ENCODE measurements at places on chromosomes 5 and 9. TPM values are rescaled to one million over a fixed set of nuclear protein-coding genes. Genes with fewer than 3 reads are reported as not detected.
A peak's percentile ranks its signal among the peaks of the same experiment; 100 is the strongest.

- H3K4me1 ChIP-seq: no peaks in the 10 kb centered on the region
- H3K4me3 ChIP-seq: no peak overlapping the region
- no peaks in the 10 kb centered on the region for H3K36me3 ChIP-seq
- no peaks in the 10 kb centered on the region for H3K27me3 ChIP-seq
These were observed 12.0 kb upstream of the ACSL6 start for GRCh38 chr5:132023258-132024116.

GRCh38 chr9:4119778-4120554 lies 179.9 kb downstream of the GLIS3 start:
- no peak overlapping the region for H3K27ac ChIP-seq
- H3K4me1 ChIP-seq: no peaks in the 10 kb centered on the region
- H3K36me3 ChIP-seq: no peaks in the 10 kb centered on the region
- no peak for DNase-seq
- no peak overlapping the region for H3K4me3 ChIP-seq
- H3K27me3 ChIP-seq: no peaks in the 10 kb centered on the region

- no peaks in the 10 kb centered on the region for H3K27me3 ChIP-seq
- no peak overlapping the region for H3K4me3 ChIP-seq
- no peaks in the 10 kb centered on the region for H3K36me3 ChIP-seq
These were observed 103.6 kb downstream of the LURAP1L start for GRCh38 chr9:12878351-12878978.

GRCh38 chr9:90953805-90954204 lies 152.2 kb downstream of the SYK start:
- no peak overlapping the region for H3K4me3 ChIP-seq
- no peaks in the 10 kb centered on the region for H3K4me1 ChIP-seq
- H3K27ac ChIP-seq: no peak overlapping the region
- no peaks in the 10 kb centered on the region for H3K27me3 ChIP-seq

GRCh38 chr5:56815658-56816545 lies 553 bp downstream of the MAP3K1 start:
- no peaks in the 10 kb centered on the region for H3K36me3 ChIP-seq
- H3K27me3 ChIP-seq: no peaks in the 10 kb centered on the region
- H3K27ac ChIP-seq: peak overlapping the region; percentile 90
- peaks cover 24% of the 10 kb centered on the region for H3K4me1 ChIP-seq
- peak; percentile 41 for DNase-seq

DNA sequence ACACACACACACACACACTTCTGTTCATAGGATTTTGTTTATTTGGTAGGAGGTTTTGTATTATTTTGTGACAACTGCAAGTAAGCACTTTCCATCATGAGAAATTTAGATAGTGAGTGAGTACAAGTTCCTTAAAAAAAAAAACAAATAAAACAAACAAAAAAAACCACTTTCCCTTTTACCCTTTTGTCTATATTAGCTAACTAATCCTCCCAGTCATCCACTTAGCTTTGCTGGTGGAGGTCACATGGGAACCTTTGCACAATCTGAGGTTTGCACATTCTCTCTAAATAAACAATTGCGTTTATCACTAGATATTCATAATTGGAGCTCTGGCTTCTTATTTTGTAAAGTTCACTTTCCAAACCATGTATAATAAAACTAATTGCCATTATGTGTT lies 6.8 kb downstream of the ITGA1 start:
- H3K4me1 ChIP-seq: peaks cover 8% of the 10 kb centered on the region
- H3K27me3 ChIP-seq: no peaks in the 10 kb centered on the region
- H3K27ac ChIP-seq: no peak overlapping the region

GRCh38 chr9:134297083-134297410 lies 29.2 kb upstream of the RXRA start:
- H3K4me1 ChIP-seq: no peaks in the 10 kb centered on the region
- no peak for DNase-seq
- H3K4me3 ChIP-seq: no peak overlapping the region
- H3K36me3 ChIP-seq: no peaks in the 10 kb centered on the region

Gene FOXD4L5
- not detected for total RNA-seq

Gene ZBTB5
- 6.0 TPM for total RNA-seq

Gene PCDHB16
- 0.71 TPM for total RNA-seq

Measured in psoas muscle (tissue), 8 donors.